ENCODE measurements at places on chromosomes 3 and 15.
A peak's percentile ranks its signal among the peaks of the same experiment; 100 is the strongest.

DNA sequence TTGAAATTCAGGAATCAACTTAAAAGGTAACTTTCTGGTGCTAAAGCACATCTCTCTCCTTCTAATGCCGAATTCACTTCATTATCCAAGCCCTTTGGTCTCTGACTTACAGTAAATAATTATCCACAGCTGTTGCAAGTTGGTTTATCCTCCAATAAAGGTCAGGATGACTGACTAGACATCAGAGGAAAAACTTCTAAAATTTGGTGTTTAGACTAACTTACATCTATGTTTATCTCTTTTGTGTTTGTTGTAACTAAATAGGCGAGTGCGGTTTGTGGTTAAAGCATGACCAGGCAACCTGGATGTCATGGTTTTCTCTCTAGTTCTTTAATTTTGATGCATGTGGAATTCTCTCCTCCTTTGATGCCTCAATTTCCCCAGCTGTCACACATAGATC lies 237.4 kb upstream of the LRTM1 start:
- no peak for DNase-seq

GRCh38 chr15:45391746-45392583 lies 13.6 kb upstream of the GATM start:
- DNase-seq = no peak

DNA sequence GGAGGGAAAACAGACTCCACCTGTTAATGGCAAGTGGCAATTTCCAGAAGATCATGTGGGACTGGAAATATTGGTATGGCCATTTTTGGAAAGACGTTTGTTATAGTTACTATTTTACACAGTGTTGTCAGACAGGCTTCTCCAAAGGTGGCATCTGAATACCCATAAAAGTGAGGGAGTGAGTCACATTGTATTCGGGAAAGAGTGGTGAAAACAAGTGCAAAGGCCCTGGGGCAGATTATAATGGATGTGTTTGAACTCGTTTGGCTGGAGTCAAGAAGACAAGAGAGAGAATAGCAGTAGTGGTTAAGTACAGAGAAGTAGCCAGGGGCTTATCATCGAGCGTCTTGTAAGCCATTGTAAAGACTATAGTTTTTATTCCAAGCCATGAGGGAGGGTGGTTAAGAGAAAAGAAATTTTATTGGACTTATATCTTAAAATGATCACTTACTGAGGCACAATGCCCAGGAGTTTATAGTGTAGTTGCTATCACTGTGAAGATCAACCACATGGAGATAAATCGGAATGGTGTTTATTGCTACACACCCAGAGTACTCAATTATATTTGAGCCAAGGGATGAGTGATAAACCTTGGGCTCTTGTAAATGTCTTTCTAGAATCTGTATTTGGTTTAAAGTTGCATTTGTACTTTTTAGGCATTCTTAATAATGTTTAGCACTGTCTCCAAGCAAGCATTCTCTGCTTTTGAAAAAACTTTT lies 212.8 kb upstream of the KBTBD8 start:
- no peak for DNase-seq

- no peak for DNase-seq
Measured at GRCh38 chr3:126620738-126621137, 34.2 kb downstream of the TXNRD3 start.

- no peak for DNase-seq
Measured at GRCh38 chr3:135149707-135150681, 354.9 kb downstream of the EPHB1 start.

DNA sequence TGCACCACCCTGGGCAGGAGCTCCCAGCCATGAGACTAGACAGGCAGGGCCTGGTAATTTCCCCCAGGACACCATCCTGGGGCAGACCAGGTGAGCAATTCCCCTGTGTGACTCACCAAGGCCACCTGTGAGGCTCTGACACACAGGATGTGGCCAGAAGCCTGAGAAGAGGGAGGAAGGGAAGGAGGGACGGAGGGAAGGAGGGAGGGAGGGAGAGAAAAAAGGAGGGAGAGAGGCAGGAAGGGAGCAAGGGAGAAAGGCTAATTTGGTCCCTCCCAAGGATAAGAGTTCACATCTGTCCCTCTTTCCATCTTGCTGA lies 25.9 kb downstream of the WNT7A start:
- DNase-seq = no peak

DNA sequence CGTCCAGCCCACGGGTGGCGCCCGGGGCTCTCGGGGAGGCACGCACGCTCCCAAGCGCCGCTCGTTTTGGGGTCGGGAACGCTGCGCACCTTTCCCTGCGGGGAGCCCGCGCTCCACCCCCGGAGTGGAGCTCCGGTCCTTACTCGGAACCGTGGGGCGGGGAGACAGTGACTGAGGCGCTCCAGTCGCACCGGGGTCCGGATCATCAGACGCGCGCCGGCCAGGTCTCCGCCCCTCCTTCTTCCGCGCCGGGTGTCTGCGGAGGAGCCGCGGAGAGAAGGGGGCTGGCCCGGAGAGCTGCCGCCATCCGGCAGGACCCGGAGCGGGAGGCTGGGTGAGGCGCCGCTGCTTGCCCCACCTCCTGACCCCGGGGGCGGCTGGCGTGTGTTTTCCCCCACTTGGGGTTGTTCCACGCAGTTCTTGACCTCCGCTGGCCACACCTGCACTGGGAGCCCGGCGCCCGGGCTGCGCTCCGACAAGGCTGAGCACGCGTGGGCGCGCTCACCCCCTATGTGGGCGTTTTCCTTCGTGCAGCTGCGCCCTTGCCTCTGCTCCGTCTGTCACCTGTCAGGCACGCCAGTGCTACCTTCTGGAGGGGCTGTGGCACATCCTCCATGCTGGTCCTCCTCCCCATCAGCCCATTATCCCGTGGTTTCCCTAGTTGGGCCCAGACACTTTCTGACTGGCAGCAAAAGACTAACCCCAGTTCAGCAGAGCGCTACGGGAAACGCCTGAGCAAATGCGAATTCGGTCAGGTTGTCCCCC lies at the start of gene MCF2L2:
TSS of gene MCF2L2 (minus strand) at position 173 of the 765 bp plus-strand sequence. CDS start 642 bp downstream, outside the sequence.
- peak; percentile 74 for DNase-seq

- DNase-seq = no peak
Measured at GRCh38 chr3:56591262-56591661, 34.3 kb downstream of the CCDC66 start.

GRCh38 chr15:56428821-56429458 lies 36.0 kb downstream of the MNS1 start:
- no peak for DNase-seq

GRCh38 chr3:194880940-194881925 lies 195.6 kb downstream of the FAM43A start:
- no peak for DNase-seq

- no peak for DNase-seq
Measured at GRCh38 chr3:34582055-34582454, 783.6 kb downstream of the PDCD6IP start.

DNA sequence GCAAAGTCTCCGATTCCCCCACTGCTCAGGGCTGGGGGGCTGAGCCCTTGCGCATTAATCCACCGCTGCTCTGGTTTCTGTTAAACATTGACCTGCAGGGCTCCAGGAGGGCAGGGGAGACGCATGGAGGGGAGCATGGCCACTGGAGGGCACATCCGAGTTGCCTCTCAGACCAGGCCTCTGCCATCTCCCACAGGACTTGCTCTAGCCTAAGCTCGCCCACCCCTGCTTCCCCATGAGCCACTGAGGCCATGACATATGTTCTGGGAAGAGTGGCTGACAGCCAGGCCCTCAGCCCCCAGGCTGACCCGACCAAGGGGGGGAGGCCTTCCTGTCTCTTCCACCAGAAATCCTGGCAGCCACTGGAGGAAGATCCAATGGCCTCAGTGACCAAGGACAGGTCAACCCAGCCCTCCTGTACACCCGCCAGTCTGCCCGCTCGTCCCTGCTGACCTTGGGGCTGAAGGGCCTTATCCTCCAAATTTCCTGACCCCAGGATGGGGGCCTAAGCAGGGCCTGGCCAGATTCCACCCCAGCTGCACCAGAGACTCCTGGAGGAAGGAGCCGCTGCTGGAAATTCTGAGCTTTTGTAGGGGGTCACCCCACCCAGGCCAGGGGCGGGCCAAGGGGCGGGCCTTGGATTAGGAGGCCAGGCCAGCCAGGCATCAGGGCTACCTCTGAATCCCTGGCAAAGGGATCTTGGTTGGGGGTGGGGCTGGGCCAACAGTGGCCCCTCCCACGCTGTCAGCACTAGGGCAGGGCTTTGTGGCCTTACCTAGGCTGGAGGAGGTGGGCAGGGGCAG lies at the start of gene HYAL1:
TSS of gene HYAL1 (minus strand) at position 562 of the 803 bp plus-strand sequence. CDS start 618 bp downstream, outside the sequence.
- DNase-seq = peak; percentile 59

GRCh38 chr15:62445244-62445643 lies 280.2 kb upstream of the C2CD4B start:
- no peak for DNase-seq

GRCh38 chr3:5112043-5112442 lies 10.0 kb upstream of the ARL8B start:
- DNase-seq = no peak

DNA sequence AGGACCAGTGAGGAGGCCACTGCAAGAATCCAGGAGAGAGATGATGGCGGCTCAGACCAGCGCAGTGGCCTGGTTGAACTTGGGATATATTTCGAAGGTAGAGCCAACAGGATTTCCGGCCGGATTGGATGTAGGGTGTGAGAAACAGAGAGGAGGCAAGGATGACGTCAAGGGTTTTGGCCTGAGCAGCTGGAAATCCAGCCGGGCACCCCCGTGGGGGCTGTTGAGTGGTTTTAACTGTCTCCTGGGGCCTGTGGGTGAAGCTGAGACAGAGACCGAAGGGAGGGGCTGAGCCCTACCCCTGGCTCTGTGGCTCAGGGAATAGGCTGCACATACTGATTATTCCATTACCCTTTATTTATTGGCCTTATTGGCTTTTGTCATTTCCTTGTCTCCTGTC lies 45.7 kb downstream of the EXOG start:
- DNase-seq = no peak

DNA sequence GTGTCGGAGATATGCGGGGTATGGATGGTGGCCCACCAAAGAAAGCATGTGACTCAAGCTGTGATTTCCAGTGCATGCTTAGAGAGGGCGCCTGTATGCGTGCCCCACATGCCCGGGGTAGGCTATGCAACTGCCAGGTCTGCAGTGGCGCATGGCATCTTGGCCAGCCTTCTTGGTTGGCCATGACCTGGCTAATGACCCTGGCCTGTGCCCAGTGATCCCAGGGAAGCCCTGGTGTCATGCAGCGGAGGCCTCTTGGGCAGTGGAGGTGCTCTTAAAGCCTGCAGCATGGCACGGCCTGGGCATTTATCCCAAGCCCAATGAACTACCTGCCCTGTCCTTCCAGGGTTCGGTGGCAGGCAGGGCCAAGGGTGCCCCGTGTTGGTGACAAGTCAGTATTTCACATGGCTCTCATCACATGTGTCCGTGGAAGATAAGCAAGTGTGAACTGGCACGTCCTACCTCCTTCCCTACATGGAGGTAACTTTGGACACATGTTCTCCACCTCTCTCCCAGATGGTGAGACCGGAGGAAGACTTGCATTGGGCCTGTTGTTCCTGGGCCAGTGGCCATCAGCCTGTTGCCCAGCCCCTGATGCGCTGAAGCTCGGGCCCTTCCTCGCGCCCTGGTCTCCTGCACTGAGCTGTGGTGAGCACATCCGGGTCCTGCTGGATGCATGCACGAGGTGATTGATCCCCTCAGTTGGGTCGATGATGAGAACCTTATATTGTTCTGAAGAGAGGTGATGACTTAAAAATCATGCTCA lies 192.0 kb downstream of the UBE3A start:
- DNase-seq = no peak

DNA sequence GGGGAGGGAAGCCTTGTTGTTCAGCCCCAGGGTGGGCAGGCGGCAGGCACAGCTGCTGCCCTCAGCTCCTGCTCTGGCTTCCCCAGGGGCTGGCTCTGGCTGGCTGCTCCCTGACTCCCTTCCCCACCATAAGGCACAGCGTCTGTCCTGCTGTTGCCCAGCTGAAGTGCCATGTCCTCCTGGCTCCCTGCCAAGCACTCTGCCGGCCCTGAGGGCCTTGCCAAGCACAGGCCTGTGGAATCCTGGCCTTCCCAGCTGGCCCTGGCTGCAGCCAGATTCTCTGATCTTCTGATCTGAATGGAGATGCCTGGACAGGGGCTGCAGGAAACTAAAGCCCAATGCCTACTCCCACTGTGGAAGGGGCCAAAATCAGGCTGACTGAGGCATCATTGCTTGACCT lies 1.1 kb downstream of the IQCF6 start:
- DNase-seq = no peak

DNA sequence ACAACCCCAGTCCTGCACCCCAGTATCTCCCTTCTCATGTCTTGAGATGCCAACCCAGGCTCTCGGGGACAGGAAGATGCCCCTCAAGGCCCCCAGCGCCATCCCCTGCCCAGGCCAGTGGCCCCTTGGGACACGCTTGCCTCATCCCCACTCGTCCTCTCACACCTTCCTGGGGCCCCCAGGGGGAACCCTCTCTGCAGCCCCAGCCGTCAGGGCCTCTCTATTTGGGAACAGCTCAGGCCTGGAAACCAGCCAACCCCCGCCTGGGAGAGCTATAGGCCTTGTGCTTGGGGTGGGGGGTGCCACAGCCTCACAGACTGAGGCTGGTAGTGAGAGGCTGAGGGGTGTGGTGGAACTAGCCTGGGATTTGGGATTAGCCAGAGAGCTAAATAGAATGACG lies 7.8 kb downstream of the LINGO1 start:
- DNase-seq = no peak

DNA sequence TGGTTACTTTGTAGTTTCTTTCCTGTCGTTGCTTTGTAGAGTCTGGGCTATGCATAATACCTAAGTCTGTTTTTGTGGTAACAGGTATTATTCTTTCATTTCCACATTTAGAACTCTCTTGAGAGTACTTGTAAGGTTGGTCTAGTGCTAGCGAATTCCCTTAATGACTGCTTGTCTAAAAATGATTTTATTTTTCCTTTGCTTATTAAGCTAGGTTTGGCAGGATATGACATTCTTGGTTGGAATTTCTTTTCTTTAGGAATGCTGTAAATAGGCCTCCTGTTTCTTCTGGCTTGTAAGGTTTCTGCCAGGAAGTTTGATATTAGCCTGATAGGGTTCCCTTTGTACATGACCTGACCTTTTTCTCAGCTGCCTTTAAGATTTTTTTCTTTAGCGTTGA lies 70.1 kb upstream of the SGO1 start:
- DNase-seq = no peak

- no peak for DNase-seq
Measured at GRCh38 chr3:152243721-152244516, 24.8 kb upstream of the MBNL1 start.

DNA sequence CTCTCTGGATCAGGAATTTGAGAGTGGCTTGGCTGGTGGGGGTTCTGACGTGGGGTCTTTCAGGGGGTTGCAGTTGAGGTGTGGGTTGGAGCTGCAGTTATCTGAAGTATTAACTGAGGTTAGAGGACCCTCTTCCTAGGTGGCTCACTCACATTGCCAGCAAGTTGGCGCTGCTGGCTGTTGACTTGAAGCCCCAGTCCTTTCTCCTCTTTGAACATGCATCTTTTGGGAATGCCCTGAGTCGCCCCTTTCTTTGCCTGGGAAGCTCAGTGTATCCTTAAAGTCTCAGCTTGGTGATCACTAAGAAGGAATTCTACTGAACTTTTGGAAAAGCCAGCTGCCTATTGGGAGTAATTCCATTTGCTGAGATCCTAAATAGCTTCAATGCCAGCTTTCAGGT lies 13.0 kb upstream of the AMOTL2 start:
- DNase-seq = no peak

DNA sequence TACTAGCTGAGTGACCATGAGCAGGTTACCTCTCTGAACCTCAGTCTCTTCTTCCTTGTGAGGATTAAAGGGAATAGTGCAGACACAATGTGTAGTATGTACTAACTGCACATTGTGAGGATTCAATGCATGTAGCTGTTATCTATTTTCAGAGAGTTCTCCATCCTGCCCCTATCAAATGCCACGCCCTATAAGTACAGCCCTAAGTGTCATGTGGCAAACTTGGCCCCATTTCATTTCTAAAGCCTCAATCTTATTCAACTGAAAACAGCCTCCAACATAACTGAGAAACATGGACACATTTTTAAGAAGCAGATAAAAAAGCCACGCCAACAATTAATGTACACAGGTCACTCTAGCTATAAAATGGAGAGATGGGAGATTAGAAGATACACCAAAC lies 220.0 kb downstream of the TBL1XR1 start:
- DNase-seq = no peak

Measured in right kidney (tissue), 9 donors.